Tongue (tissue), 3 donors: ENCODE measurements at places on chromosomes 3 and 15. TPM values are rescaled to one million over a fixed set of nuclear protein-coding genes. Genes with fewer than 3 reads are reported as not detected.

BBX gene
- total RNA-seq = 83.4 TPM

LMAN1L gene
- total RNA-seq = not detected

- no peak for DNase-seq
These were observed 66.0 kb downstream of the SCAPER start for GRCh38 chr15:76839173-76839572.

DNA sequence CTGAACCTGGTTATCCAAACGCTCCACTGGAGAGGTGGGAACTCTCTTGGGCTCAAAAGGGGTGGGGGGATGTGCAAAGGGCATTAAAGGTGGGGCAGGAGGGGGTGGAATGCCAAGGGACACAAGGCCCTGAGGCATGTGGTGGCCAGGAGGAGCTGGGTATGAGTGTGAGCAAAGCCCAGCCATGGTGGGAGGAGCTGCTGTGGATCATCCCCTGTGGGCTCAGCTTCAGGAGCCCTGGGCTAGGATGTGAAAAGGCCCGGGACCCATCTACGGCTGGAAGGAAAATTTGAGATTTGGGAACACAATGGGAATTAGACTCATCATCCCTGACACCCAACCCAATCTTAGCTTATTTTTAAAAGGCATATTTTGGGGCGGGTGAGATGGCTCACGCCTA lies 33.3 kb downstream of the MGLL start:
- DNase-seq = no peak

DNA sequence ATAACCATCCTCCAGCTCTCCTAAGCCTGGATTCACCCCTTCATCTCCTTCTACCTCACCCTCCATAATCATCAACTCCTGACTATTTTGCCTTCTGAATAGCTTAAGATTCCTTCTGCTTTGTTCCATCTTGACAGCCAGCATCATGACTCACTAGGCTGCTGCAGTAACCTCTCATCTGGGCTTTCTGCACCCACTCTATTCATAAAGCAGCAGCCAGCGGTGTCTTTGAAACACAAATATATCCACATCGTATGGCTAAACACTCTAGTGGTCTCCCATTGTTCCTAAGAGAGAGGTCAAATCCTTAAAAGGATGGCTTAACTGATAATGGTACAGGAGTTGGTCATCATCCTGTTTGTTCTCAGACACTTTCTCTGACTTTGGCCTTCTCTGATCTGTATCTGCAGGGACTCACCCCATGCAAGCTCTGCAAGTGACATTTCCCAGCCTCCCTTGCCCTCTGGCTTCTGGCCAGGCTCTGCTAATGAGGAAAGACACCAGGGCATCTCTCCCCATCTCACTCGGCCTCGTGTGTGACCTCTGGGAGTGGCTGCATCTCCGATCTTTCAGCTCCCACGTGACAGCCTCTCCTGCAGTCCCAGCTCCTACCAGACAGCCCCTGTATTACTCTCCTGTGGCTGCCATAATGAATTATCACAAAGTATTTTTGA lies 6.2 kb downstream of the GRK7 start:
- no peak for DNase-seq

GRCh38 chr3:120031561-120031960 lies 62.7 kb downstream of the GSK3B start:
- no peak for DNase-seq
